SHP77 (cell line): ENCODE measurements at places on chromosomes 7 and 10.

DNA sequence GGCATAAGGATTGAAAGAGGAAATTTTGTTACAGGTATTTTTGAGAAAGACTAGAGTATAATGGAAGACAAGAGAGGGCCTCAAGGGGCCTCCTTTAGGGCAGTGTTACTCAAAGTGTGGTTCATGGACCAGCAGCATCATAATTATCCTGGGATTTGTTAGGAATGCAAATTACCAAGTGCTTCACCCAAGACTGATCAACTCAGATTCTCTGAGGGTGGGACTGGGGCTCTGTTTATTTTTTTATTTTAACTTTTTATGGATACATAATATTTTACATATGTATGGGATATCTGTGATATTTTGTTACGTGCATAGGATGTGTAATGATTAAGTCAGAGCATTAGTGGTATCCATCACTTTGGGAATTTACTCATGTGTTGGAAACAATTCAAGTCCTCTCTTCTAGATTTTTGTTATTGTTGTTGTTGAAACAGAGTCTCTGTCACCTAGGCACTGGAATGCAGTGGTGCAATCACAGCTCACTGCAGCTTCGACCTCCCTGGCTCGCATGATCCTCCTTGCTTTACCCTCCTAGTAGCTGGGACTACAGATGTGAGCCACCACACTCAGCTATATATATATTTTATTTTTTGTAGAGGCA, 2.2 kb upstream of the KCTD7 start:
- no peak for DNase-seq

- DNase-seq, result no peak
These were observed 548.7 kb upstream of the GALNT17 start for GRCh38 chr7:70582927-70583895.

DNA sequence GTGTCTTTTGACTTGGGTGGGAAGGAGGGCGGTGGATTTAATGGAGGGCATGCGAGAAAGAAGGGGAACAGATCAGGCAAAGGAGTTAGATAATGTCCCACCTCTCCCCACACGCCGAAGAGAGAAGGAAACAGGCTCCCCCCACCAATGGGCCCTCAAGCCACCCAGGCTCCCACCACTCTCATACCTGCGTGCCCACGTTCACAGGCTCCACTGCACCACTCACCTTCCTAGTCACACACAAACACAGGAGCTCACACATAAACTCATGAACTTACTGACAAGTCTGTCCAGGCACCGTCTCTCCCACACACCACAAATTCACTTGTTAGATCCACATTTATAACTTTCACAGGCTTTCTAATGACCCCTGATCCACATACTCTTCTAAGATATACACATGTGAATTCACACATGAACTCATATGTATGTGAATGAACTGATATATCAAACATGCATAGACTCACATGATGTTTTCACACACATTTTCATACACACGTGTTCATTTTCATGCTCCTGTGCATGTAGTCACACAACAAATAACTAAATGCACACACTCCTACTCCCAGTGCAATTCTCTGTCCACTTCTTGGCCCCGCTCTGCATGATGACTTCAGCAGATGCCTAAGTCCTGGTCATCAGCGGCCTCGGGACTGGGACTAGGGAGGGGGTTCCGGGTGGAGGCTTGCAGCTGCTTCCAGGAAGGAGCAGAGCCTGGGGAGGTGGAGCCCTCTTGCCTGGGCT, 1.5 kb downstream of the LZTS2 start:
- peak; percentile 55 for DNase-seq

DNA sequence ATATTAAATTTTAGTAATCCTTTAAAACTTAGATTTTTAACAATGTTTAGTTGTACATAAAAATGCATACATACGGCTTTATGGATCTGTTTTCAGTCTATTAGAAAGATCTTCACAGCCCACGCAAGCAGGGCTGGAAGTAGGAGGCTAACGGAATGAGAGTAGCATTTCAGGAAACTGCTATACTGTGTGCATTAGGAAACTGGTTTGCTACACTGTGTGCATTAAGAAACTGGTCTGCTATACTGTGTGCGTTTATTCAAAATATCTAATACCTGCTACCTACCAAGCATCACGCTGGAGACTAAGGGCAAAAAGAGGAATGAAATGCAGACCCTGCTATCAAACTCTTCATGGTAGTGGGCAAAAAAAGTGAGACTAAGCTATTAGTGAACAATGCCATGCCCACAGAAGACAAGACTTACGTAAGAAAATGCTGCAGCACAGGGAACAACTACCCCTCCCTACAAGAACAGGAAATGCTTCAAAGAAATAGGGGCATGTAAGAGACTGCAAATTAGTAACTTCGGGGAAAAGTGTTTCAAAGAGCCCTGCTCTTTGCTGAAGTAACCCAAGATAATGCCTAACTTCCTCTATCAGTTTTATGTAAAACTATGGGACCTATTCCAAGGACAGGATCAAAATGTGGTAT, 11.3 kb downstream of the RAB11FIP2 start:
- DNase-seq, result no peak

- DNase-seq, result no peak
These were observed 20.4 kb downstream of the NUDCD3 start for GRCh38 chr7:44470135-44470479.

- DNase-seq, result no peak
These were observed 13.6 kb downstream of the STAMBPL1 start for GRCh38 chr10:88893611-88894010.

DNA sequence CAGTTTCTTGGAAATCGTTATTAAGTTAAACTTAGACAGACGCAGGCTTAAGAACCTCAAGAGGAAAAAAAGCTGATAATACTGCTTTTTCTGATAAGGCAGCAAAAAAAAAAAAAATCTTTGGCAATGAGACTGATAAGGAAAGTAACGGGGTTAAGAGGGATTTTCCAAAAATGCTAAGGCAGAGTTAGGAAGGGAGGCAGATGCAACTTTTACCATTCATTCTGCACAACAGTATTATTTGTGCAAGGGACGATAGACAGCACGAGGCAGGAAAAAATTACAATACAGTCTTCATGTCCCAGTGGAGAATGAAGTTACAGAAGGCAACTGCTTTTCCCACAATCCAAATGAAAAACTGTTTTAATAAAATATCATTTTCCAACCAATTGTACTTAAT, 194.0 kb downstream of the DOCK4 start:
- DNase-seq, result no peak

DNA sequence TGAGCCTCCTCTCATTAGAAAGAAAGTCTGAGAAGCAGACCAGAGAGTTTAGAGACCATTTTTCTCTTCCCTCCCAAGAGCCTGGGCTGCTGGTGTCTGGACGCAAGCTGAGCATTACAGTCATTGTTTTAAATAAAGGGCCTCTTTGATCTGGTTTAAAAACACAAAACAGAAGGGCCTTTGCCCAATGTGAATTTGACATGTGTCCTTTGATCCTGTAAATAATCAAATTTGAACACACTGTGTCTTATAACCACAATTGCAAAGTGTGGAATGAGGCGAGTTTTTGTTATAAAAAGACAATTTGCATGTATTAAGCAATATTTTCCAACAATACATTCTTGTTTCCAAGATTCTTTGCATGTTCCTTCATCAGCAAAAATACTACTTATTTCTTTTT, 158.5 kb downstream of the C7orf25 start:
- DNase-seq, result no peak

- DNase-seq, result peak; percentile 89
These were observed 615 bp upstream of the CNTNAP2 start for GRCh38 chr7:146115851-146116520.

GRCh38 chr10:36721871-36722270, 403.5 kb upstream of the ANKRD30A start:
- no peak for DNase-seq

DNA sequence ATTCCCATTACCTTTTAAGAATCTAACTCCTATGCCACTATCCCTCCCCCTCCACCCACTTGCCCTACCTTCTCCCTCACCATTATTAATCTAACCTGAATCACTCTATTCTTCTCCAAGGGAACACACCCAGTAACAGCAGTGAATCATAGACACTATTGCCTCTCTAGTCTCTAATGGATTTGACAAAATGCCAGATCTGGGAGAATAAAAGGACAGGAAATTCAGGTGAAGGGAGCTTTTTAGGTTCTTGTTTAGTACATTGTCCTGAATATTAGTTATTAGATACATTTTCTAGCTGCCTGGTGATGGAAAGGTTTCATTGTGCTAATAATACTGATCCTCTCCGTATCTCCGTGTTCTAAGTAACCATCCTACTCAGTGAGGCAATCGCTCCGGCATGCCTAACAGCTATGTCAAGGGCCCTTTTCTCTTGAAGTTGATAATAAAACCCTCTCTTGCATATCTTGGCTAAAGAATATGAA, 4.1 kb upstream of the SFR1 start:
- no peak for DNase-seq
